NCI-H1436 (cell line): ENCODE measurements at places on chromosomes 2 and 18.

DNA sequence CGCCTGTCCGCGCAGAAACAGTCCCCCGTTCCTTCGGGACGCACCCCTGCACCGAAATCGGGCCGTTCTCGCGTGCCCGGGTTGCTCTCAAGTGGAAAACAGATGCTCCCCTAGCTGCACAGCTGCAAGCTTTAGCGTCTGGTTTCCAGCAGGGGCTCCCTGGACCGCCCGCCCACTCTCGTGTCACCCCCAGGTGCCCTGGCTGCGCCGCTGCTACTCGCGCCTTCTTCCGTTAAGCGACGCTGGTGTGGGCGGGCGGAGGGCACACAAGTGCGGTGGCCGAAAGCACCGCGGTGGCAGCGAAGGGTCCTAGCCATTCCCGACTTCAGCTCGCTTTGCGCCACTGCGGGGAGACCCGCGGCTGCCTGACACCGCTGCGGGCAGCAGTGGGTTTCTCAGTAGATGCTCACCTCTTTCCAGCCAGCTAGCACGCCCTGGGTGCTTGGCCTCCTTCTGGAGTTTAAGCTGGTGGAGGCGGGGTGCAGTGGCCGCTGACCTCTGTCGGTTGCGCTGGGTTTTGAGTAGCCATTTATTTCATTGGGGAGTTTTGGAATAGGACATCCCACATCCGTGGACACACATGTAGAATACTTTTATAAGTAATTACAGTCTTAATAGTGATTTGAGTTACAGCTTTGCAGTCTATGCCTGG, 806 bp downstream of the ZNF407 start:
- DNase-seq: peak; percentile 15

DNA sequence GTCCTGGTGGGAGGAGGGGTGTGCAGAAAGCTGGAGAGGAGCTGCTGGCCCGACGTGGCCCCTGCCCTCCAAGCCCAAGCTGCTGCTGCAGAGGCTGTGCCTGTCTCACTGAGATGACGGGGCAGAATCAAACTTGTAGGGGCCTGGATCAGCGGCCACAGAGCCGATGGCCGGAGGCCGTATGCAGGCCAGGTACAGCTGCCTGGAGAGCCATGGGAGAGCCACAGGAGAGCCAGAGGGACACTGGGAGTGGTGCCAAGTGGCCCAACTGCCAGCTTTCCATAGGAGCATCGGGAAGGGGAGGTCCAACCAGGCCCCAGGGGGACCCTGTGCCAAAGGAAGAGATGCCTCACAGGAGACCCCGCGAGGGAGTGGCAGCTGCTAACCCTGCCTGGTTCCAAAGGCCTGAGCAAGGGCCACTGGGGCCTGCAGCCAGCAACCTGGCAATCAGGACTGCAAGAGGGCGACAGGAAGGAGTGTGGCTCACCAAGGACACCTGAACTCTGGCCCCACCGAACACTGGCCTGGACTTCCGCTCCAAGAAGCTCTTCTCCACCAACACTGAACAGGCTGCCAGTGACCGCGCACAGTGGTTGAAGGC, 70.7 kb downstream of the HDAC4 start:
- no peak for DNase-seq

DNA sequence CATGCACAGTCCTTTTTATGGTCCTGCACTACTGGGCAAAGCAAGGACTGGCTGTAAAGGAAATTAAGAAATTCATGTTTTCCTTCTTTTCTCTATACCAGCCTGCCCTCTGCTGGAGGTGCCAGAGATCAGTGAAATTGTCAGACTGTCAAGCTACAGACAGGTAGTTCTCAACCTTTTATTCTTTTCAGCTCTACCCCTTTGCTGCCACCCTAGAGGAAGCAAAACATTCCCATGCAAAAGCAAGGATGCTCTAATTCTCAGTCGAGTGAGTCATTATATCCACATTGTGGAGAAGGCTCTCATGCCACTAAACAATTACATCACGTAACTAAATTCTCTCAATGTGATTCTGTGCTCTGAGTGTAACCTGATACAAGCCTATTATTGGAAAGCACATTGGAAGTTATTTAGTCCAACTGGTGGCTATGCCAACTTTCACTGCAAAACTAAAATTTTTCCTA, 25.0 kb upstream of the RAPGEF4 start:
- DNase-seq: peak; percentile 36

GRCh38 chr2:182592691-182593393, 123.2 kb upstream of the DNAJC10 start:
- DNase-seq: no peak

- no peak for DNase-seq
Observed at GRCh38 chr2:140308706-140309105, 1528.5 kb upstream of the NXPH2 start.

- no peak for DNase-seq
Observed at GRCh38 chr2:99338029-99338585, 918 bp downstream of the EIF5B start.

- DNase-seq: no peak
Observed at GRCh38 chr2:119155633-119156032, 2.9 kb downstream of the C1QL2 start.

GRCh38 chr2:26768759-26769088, 4.6 kb downstream of the SLC35F6 start:
- DNase-seq: no peak

GRCh38 chr2:213317929-213318328, 33.7 kb downstream of the SPAG16 start:
- DNase-seq: no peak

GRCh38 chr2:63721082-63721424, 120.6 kb upstream of the UGP2 start:
- DNase-seq: no peak

DNA sequence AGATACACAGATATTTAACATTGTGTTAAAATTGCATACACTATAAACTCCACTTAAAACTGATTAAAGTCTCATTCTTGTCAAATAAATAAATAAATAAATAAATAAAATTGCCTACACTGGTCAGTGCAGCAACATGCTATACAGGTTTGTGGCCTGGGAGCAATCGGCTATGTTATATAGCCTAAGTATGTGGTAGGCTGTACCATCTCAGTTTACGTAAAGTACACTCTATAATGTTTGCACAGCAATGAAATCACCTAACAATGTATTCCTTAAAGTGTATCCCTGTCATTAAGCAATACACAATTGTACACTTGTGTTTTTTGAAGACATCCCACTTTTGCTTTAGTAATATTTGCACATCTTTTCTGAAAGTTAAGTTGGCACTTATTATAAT, 337.7 kb upstream of the SETBP1 start:
- DNase-seq: no peak

DNA sequence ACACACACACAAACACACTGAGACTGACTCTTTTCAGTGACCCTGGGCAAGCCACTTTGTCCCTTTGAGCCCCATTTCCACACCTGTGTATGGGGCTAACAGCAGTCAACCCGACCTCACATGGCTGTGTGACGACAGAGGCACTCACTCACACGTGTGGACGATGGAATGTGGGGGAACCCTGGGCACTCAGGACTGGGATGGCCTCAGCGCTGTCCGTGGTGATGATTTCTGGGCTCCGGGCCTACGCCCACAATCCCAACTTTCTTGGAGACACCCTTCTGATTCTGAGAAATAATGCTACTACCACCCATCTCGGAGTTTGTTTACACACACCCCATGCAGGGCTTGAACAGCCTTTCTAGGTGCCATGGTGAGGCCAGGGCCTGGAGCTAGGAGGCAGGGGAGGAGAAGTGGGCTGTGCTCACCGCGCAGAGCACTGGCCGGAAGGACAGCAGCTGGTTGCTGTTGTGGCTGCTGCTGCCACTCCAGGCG, 1.5 kb downstream of the CRYBA2 start:
- no peak for DNase-seq

DNA sequence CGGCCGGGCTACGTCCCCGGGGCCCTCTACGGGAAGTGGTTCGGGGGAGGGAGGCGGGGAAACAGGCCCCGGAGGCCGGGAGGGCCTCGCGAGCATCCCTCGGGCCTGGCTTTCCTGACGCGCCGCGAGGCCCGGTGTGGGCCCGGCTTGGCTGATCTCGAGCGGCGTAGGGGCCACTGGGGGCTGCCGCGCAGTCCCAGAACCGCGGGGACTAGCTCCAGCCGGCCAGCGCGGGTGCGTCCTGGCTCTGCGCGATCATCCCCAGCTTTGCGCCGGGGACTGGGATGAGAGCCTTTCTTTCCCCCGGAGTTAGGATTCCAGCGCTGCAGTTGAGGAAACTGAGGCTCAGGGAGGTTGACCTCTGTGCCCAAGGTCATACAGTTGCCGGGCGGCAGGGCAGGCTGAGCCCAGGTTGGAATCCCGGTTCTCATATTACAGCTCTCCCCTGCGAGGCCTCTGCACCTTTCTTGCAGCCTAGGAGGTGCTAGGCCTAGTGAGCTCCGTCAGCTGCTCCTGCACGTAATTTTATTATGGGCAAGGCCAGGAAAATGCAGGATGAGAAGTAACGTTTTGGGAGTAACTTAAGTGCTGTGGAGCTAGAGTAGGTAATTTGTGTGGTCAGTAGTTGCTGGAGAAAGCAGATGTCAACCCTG, 501 bp downstream of the LPIN1 start:
- DNase-seq: no peak

- DNase-seq: no peak
Observed at GRCh38 chr2:165618806-165619205, 149.3 kb downstream of the CSRNP3 start.

GRCh38 chr2:191840921-191841320, 6.0 kb downstream of the CAVIN2 start:
- no peak for DNase-seq

DNA sequence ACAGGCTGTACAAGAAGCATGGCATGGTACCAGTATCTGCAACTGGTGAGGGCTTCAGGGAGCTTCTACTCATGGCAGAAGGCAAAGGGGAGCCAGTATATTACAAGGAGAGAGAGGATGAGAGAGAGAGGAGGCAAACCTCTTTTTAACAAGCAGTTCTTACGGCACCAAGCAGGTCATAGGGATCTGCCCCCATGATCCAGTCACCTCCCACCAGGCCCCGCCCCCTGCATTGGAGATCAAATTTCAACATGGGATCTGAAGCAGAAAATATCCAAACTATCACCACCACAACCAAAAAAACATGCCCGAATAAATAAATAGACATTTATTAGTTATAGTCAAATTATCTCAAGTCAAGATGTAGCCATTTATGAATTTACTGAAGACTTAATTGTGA, 14.5 kb upstream of the SLC35F5 start:
- no peak for DNase-seq

GRCh38 chr18:11183637-11184036, 34.3 kb upstream of the PIEZO2 start:
- DNase-seq: no peak

- DNase-seq: no peak
Observed at GRCh38 chr2:187547353-187547979, 6.8 kb downstream of the TFPI start.

- no peak for DNase-seq
Observed at GRCh38 chr2:133503927-133504326, 64.3 kb downstream of the NCKAP5 start.

DNA sequence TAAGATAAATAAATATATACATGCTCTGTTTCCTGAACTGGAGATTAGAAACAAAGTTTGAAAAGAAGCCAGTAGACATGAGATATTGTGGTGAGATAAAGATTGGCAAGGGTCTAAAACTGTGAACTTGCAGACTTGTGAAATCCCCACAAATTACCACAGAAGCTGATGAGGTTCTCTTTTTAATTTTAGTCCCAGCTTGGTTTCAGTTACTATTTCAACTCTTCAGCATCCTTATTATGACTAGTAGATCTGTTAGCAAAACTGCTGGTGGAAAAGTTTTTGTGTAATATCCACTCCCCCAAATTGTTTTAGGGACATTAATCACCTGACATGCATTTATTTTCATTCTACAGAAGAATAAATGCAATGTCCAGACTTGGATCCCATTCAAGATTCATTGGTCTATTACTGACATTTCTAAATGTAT, 20.8 kb downstream of the RASGRP3 start:
- DNase-seq: no peak
